ENCODE measurements at places on chromosomes 1 and 21.

DNA sequence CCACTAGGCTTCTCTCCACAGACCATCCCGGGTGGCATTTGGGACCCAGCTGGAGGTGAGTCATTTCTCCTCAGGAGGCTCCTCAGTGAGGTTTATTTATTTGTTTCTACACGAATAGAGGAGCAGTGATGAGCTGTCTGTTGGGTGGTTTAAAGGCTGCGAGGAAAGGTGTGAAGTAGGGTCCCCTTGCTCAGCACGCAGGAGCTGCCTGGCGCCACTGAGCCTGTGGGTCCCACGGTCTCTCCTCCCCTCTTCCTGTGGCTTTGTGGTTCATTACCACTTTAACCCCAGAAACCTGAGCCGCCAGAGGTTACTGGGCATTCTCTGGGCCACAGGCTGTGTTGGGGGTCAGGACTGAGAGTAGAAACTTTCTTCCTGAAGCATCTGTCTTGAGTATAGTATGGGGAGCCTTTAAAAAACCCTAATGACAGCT lies 39.9 kb downstream of the IL6R start:
- peak; percentile 50 for DNase-seq

DNA sequence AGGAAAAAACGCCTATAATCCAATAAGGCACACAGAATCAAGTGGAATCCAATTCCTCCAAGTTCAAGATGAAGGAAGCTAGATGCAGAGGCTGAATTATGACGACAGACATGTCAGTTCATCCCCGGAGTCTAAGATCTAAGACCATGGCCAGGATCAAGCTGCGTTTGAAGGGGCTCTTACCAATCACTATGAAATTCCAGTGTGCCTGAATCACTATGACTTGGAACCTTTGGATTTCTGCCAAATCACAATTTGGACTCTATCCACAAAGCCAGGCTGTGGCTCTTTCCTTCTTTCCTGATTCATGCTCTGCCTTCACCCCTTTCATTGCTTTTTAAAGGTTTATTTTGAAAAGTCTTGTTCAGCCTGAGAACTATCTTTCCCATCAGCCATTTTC lies 17.1 kb downstream of the OLIG2 start:
- DNase-seq: no peak

DNA sequence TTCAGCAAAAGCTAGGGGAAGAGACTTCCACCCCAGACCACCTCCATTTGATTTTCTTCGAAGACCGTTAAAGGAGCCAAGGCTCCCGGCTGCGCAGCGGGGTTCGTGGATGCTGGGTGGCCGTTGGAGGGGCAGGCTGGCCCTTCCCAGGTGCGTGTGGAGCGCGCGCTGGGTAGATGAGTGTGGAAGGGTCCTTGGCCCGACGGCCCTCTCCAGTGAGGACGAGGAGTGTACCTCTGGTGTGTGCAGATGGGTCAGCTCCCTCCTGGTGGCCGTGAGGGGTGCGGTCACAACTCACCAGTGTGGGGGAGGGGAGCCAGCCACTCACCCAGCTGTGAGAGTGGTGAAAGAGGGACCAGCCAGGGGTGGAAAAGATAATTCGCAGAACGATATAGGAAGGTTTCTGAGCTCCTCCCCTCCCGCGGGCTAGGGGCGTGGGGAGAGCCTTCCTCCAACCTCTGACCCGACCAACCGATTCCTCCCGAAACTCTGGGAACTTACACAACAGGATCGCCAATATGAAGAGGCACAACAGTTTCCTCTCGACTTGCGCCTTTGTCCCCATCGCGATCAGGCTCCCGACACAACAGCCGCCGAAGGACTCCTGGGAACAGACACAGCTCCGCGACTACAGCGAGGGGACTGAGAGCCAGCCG lies at the start of gene F11R:
F11R (minus strand) TSS at position 644 of the 656 bp plus-strand sequence; CDS start at position 565, 79 bp downstream.
- no peak for DNase-seq

DNA sequence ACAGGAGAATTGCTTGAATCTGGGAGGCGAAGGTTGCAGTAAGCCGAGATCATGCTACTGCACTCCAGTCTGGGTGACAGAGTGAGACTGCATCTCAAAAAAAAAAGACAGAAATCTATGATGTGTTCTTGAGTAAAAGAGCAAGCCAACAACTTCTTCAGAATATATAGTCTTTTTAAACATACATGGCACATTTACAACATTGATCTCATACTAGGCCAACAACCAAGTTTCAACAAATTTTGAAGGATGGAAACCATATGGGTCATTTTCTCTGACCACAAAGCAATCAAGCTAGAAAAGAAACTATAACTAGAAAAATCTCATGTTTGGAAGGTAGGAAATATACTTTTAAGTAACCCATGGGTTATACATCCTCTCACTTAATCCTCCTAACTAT lies 38.3 kb downstream of the PAFAH2 start:
- DNase-seq: no peak

All from GM19239 (cell line).